ENCODE measurements at places on chromosomes 2 and 18.

DNA sequence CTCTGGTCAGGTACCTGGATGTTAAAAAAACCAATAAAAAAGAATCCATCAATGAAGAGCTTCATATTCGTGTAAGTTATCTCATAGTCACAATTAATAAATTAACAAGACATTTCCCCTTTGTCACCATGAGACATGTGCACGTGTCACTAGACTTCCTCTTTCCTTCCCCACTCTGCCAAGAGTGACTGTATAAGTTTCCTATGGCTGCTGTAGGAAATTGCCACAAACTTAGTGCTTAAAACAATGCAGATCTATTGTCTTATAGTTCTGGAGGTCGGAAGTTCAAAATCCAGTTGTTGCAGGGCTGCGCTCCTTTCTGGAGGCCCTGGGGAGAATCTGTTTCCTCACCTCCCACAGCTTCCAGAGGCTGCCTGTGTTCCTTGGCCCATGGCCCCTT is 35.8 kb downstream of the SLC9A4 start:
- DNase-seq, result no peak

GRCh38 chr2:1823187-1824169 is 79.2 kb upstream of the PXDN start:
- no peak for DNase-seq

DNA sequence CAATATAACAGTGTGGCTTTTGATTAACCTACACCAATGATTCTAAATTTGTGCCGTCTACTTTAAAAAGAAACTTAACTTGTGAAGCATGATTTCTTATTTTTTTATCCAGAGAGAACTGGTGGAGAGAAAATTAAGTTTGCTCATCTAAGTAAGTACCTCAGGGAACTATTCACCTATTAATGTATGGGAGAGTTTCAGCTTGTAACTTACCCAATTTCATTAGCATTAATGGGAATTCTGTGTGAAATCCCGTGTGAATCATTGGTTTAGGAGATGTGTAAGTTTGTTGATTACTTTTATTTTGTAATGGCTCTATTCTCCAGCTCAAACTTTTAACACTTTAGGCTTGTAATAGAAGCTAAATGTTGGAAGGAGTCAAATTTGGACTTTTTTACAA is 1061.5 kb downstream of the TDRD15 start:
- DNase-seq, result no peak

DNA sequence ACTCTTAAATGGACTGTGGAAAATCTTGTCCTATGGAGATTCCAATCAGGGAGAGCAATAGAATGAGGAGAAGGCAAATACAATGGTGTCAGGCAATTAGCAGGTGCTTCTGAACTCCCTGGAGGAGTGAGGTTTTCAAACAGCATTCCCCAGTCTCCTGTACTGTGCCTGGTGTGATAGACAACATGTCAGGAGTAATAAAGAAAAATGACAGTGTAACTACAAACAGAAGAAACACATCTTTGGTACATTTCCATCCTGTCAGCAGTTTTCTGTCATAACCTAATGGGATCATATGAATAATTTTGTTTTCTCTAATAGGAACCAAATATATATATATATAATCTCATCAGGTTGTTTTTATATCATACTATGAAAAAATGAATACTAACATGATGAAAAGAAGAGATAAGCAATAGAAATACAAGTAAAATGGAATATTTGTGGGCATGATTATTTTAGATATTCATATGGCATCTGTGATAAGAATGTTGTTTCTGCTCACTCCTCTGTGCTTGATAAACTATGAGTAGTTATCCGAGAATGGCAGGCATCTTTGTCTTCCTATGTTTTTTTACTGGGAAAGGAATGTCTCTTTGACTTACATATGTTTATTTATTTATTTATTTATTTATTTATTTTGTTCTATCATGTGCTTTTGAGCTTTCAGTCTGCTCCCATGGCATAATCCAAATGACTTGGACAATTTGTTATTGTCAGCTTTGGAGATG is 441.7 kb downstream of the TXNL1 start:
- DNase-seq, result no peak

DNA sequence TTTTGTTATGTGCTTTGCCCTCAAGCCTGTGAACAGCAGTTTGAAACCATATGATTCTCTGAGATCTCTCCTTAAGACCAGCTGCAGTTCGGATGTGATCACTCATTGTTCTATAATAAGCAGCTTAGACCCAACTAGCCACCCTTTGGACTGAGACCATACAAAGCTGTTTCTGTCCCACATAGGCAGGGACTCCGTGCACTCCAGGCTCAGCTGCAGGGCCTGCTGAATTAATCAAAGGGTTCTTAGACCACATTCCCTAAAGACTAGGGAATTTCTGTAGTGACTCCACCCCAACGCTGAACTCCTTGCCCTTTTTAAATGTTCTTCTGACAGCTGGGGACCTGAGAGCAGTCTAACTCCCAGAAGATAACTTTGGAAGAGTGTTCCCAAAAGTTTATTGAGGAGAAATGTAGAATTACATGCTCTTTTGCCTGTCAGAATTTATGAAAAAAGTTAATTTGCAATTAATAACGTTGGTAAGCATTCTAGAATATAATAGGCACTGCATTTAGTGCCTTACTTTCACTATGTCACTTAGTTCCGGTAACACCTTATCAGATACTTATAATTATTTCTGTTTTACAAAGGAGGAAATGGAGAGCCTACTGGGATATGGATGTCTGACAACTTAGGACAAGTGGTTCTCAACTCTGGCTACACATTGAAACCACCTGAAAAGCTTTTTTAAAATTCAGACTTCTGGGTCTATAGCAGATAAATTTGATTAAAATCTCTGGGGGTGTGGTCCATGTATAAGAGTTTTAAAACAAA is 42.3 kb downstream of the GULP1 start:
- no peak for DNase-seq

DNA sequence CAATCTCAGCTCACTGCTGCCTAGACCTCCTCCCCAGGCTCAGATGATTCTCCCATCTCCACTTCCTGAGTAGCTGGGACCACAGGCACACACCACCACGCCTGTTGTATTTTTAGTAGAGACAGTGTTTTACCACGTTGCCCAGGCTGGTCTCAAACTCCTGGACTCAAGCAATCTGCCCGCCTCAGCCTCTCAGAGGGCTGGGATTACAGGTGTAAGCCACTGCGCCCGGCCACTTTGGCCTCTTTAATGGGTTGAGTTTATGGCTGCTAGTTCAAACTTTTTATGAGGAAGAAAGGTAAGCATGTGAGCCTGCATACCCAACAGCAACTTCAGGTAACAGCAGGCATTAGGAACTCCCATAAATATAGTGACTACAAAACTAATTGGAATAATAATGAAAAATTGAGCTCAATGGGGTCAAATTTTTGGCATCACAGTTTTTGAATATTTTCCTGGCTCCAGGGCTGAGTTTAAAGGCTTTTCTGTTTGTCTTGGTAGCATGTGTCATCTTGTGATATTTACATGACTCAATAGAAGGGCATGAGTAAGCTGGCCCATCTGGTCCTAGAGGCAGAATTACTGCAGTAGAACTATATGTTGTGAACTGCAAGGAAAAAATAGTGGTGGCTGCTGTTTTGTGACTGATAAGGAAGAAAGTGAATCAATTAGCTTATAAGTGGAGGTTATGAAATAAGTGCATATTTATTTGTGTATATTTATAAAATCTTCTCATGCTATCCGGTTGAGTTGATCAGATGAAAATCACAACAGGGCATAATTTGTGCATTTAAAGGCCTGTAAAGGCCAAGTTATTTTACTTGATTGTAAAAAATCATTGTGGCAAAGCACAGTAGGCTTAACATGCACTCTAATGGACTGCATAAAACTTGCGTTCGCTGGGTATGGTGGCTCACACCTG is 24.8 kb downstream of the GALM start:
- DNase-seq, result no peak

GRCh38 chr18:5893956-5894610 is 1.2 kb downstream of the TMEM200C start:
- no peak for DNase-seq

DNA sequence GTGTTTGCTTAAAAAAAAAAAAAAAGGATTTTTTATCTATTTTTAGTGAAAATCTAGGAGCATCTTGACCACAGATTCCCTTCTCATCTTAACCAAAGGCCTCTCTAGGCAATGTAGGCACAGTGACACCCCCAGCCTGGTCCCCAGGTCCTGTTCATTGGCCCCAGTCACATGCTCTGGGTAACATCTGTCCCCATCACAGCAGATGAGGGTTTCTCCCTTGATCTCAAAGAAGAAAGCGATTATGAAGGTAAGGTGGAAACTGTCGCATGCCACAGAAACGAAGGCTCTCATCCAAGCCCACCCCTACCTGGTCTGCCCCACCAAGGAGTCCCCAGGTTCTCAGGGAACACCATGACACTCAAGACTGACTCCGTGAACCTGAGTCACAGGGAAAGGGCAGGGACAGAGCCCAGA is 4.7 kb downstream of the HS6ST1 start:
- no peak for DNase-seq

- no peak for DNase-seq
Observed at GRCh38 chr18:35786365-35787042, 186.0 kb upstream of the RMP24 start.

GRCh38 chr2:39778233-39778632 is 825 bp downstream of the THUMPD2 start:
- no peak for DNase-seq

DNA sequence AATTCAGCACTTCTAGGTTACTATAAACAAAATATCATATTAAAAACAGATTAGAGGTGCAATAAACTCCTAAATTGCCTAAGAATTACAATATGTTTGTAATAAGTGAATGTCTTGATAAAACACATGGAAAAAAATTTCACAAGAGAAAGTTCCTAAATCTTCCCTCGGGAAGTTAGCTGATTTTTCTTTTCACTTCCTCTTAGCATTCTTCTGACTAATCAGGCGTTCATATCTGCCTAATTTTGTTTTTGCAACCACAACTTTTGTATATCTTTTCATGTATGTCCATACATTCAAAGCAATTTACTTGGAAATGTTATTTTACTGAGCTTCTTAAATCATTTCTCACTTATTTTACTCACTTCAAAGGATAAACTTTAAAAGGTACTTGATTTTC is 88.5 kb downstream of the RTTN start:
- no peak for DNase-seq

DNA sequence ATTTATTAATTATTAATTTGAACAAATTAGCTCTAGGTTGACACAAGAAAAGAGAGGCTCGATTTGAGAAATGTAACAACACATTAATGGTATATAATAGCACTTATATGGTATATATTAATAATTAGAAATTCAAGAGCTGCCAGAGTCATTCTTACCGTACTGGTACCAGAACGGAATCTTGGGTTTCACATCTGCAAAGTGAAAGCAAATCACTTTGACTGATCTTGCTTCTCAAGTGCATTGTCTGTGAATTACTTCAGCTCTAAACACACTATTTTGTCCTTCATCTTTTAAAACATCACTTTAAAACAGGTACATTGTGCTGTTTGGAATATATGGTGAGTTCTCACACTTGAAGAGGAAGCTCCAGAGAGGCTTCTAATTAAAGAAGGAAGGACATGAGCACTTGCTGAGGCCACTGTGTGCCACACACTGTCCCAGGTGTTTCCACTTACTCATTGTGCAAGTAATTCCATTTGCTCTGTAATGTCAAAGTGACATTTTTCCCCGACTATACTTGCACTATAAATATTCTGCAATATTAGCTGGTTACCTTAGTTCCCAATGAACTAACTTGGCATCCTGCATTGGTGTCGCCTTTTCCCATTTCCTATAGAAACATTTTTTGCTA is 85.8 kb downstream of the PLA2R1 start:
- DNase-seq, result no peak

DNA sequence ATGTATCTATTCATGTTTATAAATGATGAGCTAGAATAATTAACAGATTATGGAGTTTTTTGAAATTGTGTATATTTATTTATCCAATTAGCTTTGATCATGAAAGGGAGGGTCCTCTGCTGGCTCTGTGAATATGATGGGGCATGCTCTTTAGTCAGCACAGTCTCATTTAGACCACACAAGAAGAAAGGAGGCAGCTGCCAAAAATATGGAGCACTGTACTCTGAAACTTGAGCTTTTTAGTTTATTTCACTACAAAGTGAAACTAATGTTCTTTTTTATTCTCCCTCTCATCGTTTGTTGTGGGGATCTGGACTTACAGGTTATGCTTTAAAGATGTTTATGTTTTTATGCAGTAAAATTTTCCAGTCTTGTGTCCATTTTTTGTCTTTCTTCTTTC is 266.9 kb upstream of the GULP1 start:
- DNase-seq, result no peak

DNA sequence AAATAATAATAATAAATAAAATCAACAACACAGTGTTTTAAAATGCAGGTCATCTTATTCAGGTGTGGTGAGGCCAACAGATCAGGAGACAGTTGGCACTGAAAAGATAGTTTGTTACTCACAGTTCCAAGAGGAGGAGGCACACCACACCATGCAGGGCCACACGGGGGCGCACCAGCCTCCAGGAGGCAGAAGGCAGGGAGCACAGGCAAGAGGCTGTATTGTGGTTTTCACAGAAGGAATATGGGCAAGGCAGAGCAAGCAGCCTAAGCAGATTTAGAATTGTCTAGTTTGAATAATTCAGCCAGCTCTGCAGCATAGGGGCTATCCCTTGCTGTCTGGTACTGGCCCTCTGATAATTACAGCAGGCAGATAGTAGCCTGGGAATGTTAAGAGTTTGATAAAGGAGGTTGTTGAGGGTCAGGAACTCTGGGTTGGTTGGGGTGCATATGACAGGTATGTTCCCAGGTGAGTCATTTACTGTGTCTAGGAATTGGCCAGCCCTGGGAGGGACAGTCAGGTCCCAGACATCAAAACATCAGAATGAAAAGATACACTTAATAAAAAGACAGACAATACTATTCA is 31.3 kb downstream of the KIAA2012 start:
- DNase-seq, result no peak

- no peak for DNase-seq
Observed at GRCh38 chr18:12278741-12279682, 24.9 kb downstream of the CIDEA start.

DNA sequence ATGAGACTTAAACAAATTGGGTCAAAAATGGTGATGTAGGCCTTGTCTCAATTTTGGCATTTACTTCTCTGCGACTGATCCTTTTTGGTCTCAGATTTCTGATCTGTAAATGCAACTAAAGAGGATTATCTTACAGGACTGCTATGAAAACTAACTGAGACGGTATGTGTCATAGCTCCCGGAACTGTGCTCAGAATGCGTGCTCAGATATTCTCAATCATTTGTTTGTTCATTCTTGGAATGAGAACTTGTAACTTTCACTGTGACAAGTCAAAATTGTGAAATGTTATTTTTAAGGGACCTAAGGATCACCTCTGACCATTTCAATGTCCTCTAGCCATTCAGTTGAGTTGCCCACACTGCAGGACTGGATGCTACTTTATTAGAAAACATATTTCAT is 498.2 kb upstream of the PIK3C3 start:
- DNase-seq, result no peak

DNA sequence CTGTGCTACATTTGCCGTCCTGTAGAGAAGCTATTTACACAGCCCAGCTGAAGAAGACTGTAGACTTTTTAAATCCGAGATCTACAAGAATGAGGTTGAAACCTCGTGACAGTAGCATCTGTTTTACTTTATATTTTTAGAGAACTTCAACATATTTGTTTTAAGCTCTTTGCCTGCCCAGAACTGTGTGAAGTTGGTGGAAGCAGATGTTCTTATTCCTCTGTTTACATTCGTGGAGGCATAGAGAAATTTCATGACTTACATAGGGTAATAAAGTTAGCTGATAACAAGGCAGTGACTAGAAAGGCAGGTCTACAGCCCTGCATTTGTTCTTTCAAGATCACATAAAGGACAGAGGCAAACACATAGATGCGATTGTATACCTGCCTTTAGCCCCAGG is 47.0 kb upstream of the MAP3K20 start:
- no peak for DNase-seq

- no peak for DNase-seq
Observed at GRCh38 chr2:20844246-20844645, 21.3 kb upstream of the LDAH start.

GRCh38 chr2:200417366-200417765 is 92.5 kb downstream of the KCTD18 start:
- DNase-seq, result no peak
